ENCODE measurements at places on chromosomes 5 and 9. TPM values are rescaled to one million over a fixed set of nuclear protein-coding genes. Genes with fewer than 3 reads are reported as not detected.

Gene FAXDC2
- 46.4 TPM for total RNA-seq

Gene CCDC183
- total RNA-seq: 2.4 TPM

Gene SLCO4C1
- 1.8 TPM for total RNA-seq

Gene ARSI
- total RNA-seq: 1.4 TPM

Gene SLC9A3
- total RNA-seq: 1.4 TPM

Gene GPX8
- total RNA-seq: not detected

Gene SLC25A2
- not detected for total RNA-seq

Gene FRMD3
- 11.1 TPM for total RNA-seq

Gene KCTD16
- 58.3 TPM for total RNA-seq

Gene PTGES
- total RNA-seq: 2.3 TPM

Gene FYB1
- total RNA-seq: 11.4 TPM

Gene MCIDAS
- total RNA-seq: not detected

Gene RNF208
- 57.0 TPM for total RNA-seq

Gene BARHL1
- total RNA-seq: not detected

Gene ARHGEF37
- total RNA-seq: 26.8 TPM

Gene CDKN2B
- 7.0 TPM for total RNA-seq

Gene FAM81B
- total RNA-seq: not detected

Gene LRRC70
- total RNA-seq: 2.0 TPM

Gene SEMA4D
- total RNA-seq: 133 TPM

Gene APC
- total RNA-seq: 201 TPM

Gene RELL2
- 40.7 TPM for total RNA-seq

Gene SEC16A
- 66.2 TPM for total RNA-seq

Gene CCL27
- not detected for total RNA-seq

Gene LCN1
- 0.72 TPM for total RNA-seq

Gene ZNF483
- 182 TPM for total RNA-seq

Gene ROPN1L
- total RNA-seq: 4.2 TPM

Gene AK1
- 154 TPM for total RNA-seq

Gene PPWD1
- total RNA-seq: 48.9 TPM

Gene SLC6A19
- total RNA-seq: not detected

Gene UBTD2
- 11.4 TPM for total RNA-seq

Gene ECM2
- 8.9 TPM for total RNA-seq

Gene STPG3
- not detected for total RNA-seq

Gene MAT2B
- total RNA-seq: 46.5 TPM

Gene TAF11L9
- not detected for total RNA-seq

Gene PALM2AKAP2
- total RNA-seq: 24.2 TPM

Gene SAXO1
- total RNA-seq: 0.11 TPM

Gene SELENOP
- total RNA-seq: 164 TPM

Gene HTR1A
- 13.0 TPM for total RNA-seq

Gene TLX3
- not detected for total RNA-seq

Gene LECT2
- not detected for total RNA-seq

Gene CCL19
- not detected for total RNA-seq

Gene CDHR2
- 3.3 TPM for total RNA-seq

Gene OR1N1
- total RNA-seq: not detected

Gene FOXE1
- not detected for total RNA-seq

Gene DRD1
- 9.4 TPM for total RNA-seq

Gene SIT1
- total RNA-seq: not detected

Gene CBY3
- not detected for total RNA-seq

Gene FAM153A
- total RNA-seq: 85.9 TPM

Gene GFI1B
- total RNA-seq: not detected

Gene PDE6A
- total RNA-seq: not detected

Gene PLPP7
- total RNA-seq: 21.1 TPM

Gene RUFY1
- 40.3 TPM for total RNA-seq

Gene IL13
- total RNA-seq: not detected

Gene SH3PXD2B
- total RNA-seq: 17.3 TPM

Gene SYNPO
- 218 TPM for total RNA-seq

Gene C5orf34
- 2.5 TPM for total RNA-seq

Gene IFNA13
- total RNA-seq: 3.5 TPM

Gene SOX30
- not detected for total RNA-seq

Gene PCDHB8
- 5.1 TPM for total RNA-seq

Gene SH3TC2
- 104 TPM for total RNA-seq

All from dorsolateral prefrontal cortex (tissue), 122 donors.